ENCODE measurements at places on chromosomes 5 and 9. TPM values are rescaled to one million over a fixed set of nuclear protein-coding genes. Genes with fewer than 3 reads are reported as not detected.

DNA sequence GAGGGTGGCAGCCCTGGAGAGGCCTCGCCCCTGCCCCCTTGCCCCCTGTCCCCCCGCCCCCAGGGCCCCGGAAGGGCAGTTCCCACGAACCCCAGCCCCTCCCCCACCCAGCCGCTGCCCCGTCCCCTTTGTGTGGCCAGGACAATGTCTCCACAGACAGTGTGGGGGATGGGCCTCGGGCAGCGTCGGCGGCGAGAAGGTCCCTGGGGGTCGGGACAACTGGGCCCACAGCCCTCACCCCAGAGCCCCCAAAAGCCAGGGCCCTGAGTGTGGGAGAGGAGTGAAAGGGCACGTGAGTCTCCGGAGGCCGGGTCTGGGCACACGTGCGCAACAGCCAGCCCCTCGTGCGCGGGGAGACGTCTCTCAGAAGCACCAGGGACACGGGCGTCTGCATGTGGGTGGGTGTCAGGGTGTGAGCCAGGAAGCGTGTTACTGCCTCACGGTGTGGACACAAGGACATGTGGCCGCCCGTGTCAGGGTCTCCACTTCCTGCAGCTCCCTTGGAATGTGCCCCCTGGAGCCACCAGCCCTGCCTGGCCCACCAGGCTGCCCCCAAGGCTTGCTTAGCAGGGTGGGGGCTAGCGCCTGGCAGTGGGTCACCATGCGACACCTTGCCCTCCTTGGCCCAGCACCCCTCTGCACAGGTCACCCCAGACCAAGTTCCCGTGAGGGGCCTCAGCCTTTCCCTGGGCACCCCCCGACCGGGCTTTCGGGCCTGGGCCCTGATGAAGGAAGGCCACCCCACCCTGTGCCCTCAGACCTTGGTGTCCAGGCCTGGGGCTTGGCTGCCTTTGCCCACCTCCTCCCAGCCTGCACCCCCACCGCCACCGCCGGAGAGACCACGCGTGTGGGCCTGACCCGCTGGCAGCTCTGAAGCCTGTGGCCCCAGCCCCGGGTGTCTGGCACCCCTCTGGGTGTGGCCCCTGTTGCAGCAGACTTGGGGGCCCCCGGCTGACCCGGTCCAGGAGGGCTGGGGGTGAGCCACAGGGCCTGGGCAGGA, 12.8 kb upstream of the NRARP start:
- peaks cover 22% of the 10 kb centered on the region for H3K4me1 ChIP-seq
- no peak for DNase-seq
- no peaks in the 10 kb centered on the region for H3K27me3 ChIP-seq

GRCh38 chr9:131178382-131178781, 53.0 kb downstream of the NUP214 start:
- no peaks in the 10 kb centered on the region for H3K4me1 ChIP-seq
- peak; percentile 25 for DNase-seq
- peaks cover 31% of the 10 kb centered on the region for H3K36me3 ChIP-seq
- H3K4me3 ChIP-seq: no peak overlapping the region

- H3K27me3 ChIP-seq: no peaks in the 10 kb centered on the region
- no peak for DNase-seq
- no peak overlapping the region for H3K27ac ChIP-seq
Measured at GRCh38 chr9:125161284-125161918, 18.1 kb upstream of the SCAI start.

NPR3 gene
- not detected for total RNA-seq

GRCh38 chr5:6384856-6385255, 6.5 kb upstream of the MED10 start:
- H3K27me3 ChIP-seq: no peaks in the 10 kb centered on the region
- H3K4me1 ChIP-seq: no peaks in the 10 kb centered on the region
- no peak for DNase-seq
- H3K27ac ChIP-seq: no peak overlapping the region

DNA sequence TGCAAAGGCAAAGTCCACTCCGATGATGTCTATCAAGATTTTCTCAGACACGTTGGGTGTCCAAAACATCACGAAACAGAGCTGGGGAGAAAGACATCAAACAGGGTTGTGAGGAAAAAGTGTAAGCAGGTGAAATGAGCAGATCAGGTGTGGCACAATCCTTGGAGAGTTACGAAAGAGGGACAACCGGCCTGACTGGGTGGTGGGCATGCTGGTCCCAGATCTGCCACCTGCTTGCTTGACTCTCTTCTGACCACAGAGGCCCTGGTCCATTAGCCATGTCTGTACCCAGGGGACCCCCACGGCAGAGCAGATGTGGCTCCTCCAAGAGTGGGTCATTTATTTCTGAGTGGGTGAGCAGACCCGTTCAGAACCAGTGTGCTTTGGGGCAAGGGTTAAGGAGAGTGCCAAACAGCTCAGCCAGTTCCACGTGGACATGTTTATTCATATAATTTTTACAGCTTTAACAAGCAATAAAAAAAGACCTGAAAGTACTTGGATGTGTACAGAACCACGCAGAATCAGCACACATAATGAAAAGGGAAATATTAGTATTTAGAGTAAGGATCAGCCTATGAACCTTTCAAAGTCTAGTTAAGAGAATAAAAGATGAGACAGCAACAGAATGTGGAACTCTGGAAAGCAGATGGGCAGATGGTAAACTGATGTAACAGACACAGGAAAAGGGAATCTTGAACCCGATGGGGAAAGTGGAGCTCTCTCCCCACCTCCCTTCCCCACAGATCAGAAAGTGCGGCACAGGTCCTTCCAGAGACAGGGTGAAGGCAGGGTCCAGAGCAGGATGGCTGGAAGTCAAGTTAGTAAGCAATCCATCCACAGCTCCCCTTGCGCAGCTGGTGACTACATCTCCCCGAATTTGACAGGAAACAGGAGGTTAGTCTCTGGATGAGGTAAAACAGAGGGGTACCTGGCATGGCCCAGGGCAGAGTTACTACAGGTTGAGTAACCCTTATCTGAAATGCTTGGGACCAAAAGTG, 52.5 kb downstream of the OTULIN start:
- H3K27me3 ChIP-seq: no peaks in the 10 kb centered on the region
- no peak overlapping the region for H3K27ac ChIP-seq
- H3K36me3 ChIP-seq: no peaks in the 10 kb centered on the region
- no peaks in the 10 kb centered on the region for H3K4me1 ChIP-seq

INSYN2B gene
- not detected for total RNA-seq

DNA sequence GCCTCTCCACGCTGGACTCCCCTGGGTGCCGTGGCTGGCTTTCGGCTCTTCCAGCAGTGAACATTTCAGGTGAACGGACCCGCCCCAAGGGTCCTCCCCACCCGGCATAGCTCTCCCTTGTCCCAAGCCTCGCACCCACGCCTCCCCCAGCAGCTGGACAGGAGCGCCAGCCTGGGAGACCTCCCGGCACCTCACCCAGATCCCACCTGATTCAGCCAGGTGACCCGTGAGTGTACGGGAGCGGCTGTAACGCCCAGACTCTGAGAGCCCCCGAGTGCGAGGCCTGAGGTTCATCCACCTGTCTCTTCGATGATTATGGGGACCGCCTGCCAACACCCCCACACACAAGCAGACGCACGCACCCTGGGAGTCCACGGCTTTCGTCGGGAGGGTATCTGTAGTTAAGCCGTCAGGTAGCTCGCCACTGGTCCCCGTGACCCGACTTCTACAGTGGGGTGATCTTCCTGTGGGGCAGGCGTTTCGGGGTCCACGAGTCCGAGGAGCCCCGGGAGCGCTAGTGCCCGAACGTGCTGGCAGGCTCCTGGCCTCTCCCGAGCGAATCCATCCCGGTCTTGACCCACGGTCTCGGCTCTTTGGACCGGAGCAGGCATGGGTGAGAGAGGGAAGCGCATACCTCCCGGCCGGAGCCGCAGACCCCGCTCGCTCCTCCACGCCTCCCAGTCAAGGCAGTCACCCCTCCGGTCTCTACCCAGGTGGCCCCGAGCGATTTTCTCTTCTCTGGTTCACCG, 14.9 kb downstream of the TRIM7 start:
- H3K4me3 ChIP-seq: peak overlapping the region; percentile 81
- no peak for DNase-seq
- no peak overlapping the region for H3K27ac ChIP-seq
- H3K36me3 ChIP-seq: no peaks in the 10 kb centered on the region
- peaks cover 34% of the 10 kb centered on the region for H3K27me3 ChIP-seq

DNA sequence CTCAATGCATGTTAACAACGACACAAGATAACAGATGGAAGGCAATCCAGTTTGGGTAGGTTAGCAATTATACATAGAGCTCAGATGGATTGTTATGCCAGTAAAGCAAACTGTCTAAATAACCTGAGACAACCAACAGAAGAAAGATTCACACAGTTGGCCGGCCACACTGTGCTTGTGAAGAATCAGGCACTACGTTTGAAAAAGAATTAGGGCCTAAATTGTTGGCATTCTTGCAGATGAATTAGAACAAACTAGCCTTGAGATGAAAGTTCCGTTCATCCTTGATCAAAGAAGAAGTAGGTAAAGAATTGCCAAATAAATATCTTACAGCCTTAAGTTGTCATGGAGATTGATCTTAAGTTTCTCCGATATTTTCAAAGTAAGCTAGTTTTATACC, 210.6 kb downstream of the CDH18 start:
- no peaks in the 10 kb centered on the region for H3K4me1 ChIP-seq
- no peaks in the 10 kb centered on the region for H3K27me3 ChIP-seq
- H3K27ac ChIP-seq: no peak overlapping the region

DNA sequence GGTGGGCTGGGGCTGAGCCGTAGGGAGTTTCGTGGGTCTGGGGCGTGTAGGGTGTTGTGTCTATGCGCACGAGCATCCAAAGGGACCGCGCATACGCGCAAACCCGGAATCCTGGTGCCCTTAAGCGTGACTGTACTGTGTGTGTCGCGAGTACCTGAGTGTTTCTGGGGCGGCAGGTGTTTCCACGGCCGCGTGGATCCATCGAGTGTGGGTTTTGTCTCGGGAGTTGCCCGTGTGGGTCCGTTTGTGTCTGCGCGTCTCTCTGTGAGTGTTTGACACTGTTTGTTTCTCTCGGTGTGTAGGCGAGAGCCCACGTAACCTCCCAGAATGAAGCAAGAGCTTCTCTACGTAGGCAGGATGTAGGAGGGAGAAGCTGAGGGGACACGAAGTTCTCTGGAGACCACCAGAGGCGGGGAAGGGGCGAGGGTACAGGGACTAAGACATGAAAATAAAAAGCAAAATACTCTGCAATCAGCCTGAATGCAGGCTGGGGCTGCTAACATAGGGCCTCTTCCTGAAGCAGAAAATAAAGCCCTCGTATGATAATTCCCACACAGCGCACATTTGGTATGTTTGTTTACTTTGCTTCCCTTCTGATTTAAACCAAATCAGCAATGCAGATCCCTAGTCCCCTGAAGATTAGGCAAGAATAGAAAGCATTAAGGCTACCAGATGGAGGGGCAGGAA, 588 bp upstream of the BRINP1 start:
- peaks cover 8% of the 10 kb centered on the region for H3K27me3 ChIP-seq
- H3K4me3 ChIP-seq: peak overlapping the region; percentile 88
- no peak for DNase-seq
- no peak overlapping the region for H3K27ac ChIP-seq
- H3K36me3 ChIP-seq: no peaks in the 10 kb centered on the region

- no peak for DNase-seq
- no peak overlapping the region for H3K4me3 ChIP-seq
- H3K36me3 ChIP-seq: no peaks in the 10 kb centered on the region
- H3K27me3 ChIP-seq: no peaks in the 10 kb centered on the region
- no peak overlapping the region for H3K27ac ChIP-seq
- H3K4me1 ChIP-seq: no peaks in the 10 kb centered on the region
Measured at GRCh38 chr5:101278011-101278687, 375.1 kb upstream of the ST8SIA4 start.

- H3K27me3 ChIP-seq: no peaks in the 10 kb centered on the region
- H3K4me3 ChIP-seq: no peak overlapping the region
- DNase-seq: no peak
- no peak overlapping the region for H3K27ac ChIP-seq
- no peaks in the 10 kb centered on the region for H3K4me1 ChIP-seq
- H3K36me3 ChIP-seq: no peaks in the 10 kb centered on the region
Measured at GRCh38 chr9:72575666-72576065, 54.3 kb downstream of the TMC1 start.

OBP2B gene
- not detected for total RNA-seq

DNA sequence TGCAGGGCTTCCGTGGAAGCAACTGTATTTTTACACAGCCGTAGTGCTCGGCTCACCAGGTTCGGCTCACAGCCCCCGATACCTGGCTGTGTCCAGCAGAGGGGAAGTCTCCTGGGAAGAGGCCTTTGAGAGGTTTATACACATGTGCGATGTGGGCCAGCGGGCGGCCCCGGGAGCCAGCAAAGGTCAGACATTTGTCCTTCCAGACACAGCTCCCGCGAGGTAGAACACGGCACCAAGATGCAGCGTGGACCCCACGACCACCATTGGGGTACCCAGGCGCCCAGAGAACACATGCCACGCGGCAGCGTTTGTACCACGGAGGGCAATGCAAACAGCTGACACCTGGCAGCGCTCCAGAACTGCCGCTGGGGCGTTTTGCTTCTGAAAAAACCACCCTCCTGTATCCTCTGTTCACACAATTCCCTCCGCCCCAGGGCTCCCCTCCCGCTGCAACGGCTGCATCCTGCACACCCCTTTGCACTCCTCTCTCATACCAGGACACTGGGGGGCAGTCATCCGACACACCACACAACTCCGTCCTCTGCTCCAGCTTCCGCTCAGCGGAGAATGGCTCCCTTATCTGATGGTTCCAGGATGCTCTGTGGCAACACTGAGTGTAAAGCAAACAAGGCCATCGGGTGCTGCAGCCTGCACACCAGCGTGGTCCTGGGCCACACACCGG, 235.3 kb downstream of the SYK start:
- DNase-seq: peak; percentile 44
- H3K4me1 ChIP-seq: no peaks in the 10 kb centered on the region
- no peak overlapping the region for H3K27ac ChIP-seq

GRCh38 chr5:78506261-78507024, 142.1 kb downstream of the LHFPL2 start:
- no peaks in the 10 kb centered on the region for H3K36me3 ChIP-seq
- no peaks in the 10 kb centered on the region for H3K27me3 ChIP-seq
- no peak for DNase-seq

DNA sequence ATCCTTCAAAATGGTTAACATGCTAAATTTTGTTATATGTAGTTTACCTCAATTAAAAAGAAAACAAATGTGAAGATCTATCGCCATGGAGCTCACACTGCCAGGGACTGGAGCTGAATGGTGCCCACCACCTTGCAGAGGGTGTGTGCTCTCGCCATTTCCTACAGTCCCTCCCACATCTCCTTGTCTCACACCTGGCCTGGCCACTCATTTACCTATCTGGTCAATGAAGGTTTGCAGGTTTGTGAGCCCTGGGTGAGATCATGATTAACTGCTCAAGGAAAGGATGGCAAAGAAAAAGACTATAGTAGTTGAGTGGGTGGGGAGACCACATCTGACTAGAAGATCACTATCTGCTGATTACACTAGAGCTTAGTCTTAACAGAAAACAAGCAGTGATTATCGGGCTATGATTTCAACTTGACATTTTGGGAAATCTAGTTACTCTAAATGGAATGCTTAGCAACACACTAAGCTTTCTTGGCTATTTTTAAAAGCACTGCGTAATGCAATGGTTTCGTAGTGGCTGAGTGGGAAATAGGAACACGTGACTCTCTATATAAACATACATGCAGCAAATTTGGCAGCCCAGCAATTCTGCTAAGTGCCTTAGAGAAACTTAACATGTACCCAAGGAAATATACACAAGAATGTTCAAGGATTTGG, 27.3 kb downstream of the PUM3 start:
- no peak for DNase-seq
- peaks cover 37% of the 10 kb centered on the region for H3K36me3 ChIP-seq
- H3K4me1 ChIP-seq: peaks cover 28% of the 10 kb centered on the region
- H3K27me3 ChIP-seq: no peaks in the 10 kb centered on the region

GRCh38 chr9:97850746-97851445, 2.1 kb upstream of the FOXE1 start:
- peak overlapping the region; percentile 59 for H3K4me3 ChIP-seq
- no peak overlapping the region for H3K27ac ChIP-seq
- peaks cover 34% of the 10 kb centered on the region for H3K4me1 ChIP-seq
- no peaks in the 10 kb centered on the region for H3K36me3 ChIP-seq

- no peaks in the 10 kb centered on the region for H3K4me1 ChIP-seq
- no peaks in the 10 kb centered on the region for H3K27me3 ChIP-seq
- no peak for DNase-seq
- H3K36me3 ChIP-seq: no peaks in the 10 kb centered on the region
Measured at GRCh38 chr5:62465985-62466925, 53.7 kb downstream of the IPO11 start.
